Hippocampal formation (tissue), 2 donors: ENCODE measurements at places on chromosomes 4 and X.

- no peak for DNase-seq
These were observed 55.7 kb upstream of the SHISA3 start for GRCh38 chr4:42341518-42342026.

DNA sequence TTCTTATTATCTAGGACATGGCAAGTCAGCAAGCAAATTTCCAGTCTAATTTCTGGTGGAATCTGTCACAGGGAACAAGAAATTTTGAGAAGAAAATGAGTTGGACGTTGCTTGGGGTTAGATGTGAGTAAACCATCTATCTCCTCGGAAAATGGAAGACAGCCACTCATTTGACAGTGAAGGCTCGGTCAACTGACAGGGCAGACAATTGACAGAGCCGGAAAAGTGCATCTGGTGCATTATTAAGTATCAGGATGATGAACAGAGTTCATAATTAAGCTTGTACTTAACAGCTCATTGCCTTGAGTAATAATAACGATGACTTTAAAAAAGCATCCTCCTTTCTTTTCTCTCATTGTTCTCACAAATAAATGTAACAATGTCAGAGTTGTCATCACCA is 168.4 kb downstream of the MAD2L1 start:
- no peak for DNase-seq

DNA sequence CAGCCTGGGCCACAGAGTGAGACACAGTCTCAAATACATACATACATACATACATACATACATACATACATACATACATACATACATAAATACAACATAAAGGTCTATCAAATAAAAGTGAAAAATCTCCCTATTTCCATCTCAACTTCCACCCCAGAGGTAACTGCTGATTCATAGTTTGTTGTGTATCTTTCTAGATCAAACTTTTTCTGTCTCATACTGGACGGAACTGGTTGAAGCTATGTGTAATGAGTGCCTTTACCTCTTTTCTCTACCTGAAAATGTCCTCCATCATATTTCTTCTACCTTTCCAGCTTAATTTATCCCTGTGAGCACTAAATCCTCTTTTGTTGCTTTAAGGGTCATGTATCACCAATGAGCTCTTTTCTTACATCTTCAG is 102.5 kb downstream of the HDAC8 start:
- no peak for DNase-seq

DNA sequence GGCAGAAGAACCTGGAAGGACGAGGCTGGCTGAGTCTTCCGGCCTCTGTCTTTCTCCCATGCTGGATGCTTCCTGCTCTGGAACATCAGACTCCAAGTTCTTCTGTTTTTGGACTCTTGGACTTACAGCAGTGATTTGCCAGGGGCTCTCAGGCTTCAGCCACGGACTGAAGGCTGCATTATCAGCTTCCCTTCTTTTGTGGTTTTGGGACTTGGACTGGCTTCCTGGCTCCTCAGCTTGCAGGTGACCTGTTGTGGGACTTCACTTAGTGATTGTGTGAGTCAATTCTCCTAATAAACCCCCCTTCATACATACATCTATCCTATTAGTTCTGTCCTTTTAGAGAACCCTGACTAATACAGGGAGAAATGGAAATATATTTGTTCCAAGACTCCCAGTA is 265.8 kb downstream of the PCDH18 start:
- DNase-seq, result no peak

GRCh38 chr4:90403781-90404180 is 276.6 kb downstream of the CCSER1 start:
- DNase-seq, result no peak

- DNase-seq, result peak; percentile 25
These were observed at the start of gene TCEAL9 for GRCh38 chrX:103356130-103356798. Gene TCEAL9 (plus strand): TSS chrX:103356506. CDS start chrX:103357685, 1,179 bp downstream.

DNA sequence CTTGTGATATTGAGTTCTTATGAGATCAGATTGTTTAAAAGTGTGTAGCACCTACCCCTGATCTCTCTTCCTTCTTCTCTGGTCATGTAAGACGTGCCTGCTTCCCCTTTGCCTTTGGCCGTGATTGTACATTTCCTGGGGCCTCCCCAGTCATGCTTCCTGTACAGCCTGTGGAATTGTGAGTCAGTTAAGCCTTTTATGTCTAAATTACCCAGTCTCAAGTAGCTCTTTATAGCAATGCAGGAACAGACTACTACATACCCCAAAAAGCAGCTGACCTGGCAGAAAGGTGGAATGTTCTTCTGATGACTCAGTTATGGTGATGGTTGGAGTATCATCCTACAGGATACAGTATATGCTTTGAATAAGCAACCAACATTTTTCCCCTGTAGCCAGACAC is 11.4 kb upstream of the MCUB start:
- peak; percentile 1 for DNase-seq
